ENCODE measurements at places on chromosomes 13 and 19. TPM values are rescaled to one million over a fixed set of nuclear protein-coding genes. Genes with fewer than 3 reads are reported as not detected.
A peak's percentile ranks its signal among the peaks of the same experiment; 100 is the strongest.

- no peak for DNase-seq
These were observed 122.4 kb downstream of the DLEU7 start for GRCh38 chr13:50720861-50721671.

DNA sequence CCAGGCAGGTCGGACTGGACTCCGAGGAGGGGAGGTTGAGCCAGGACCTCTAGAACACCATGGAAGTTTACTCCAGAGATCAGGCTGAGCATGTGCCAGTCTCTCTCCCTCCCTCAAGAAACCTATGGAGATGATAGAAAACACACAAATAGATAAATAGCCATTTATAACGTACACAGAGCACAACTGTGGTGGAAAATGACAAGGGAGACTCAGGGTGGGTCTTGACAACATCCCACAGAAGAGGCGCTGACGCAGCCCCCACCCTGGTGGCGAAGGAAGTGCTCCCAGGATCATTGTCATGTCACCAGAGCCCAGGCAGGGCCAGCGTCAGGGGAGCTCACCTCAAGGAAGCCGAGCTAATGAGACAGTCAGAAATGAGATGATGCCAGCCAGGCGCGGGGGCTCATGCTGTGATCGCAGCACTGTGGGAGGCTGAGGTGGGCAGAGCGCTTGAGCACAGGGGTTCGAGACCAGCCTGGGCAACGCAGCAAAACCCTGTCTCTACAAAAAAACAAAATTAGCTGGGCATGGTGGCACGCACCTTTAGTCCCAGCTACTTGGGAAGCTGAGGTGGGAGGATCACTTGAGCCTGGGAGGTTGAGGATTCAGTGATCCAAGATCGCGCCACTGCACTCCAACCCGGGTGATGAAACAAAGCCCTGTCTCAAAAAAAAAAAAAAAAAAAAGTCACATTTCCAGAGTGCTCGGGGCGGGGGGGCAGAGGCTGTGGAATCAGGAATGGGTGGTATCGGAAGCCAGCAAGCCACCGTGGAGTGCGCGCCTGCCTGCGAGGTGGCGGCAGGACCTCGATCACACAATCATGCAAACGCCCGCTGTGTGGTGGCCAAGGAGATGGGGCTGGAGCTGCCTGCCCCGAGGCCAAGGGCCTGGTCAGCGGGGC is 178.4 kb downstream of the KDM4B start:
- DNase-seq: no peak

- DNase-seq: peak; percentile 54
These were observed 556.3 kb upstream of the ARGLU1 start for GRCh38 chr13:107124129-107124718.

GRCh38 chr13:57018915-57019314 is 121.8 kb upstream of the PRR20A start:
- no peak for DNase-seq

Gene KCNJ14
- 0.32 TPM for polyA plus RNA-seq

Gene ZNF491
- polyA plus RNA-seq: 0.35 TPM

Gene SELENOW
- polyA plus RNA-seq: 629 TPM

All from endothelial cell of umbilical vein (primary cell).